ENCODE measurements at places on chromosomes 5 and 9.

- no peak for DNase-seq
These were observed 522.9 kb upstream of the DAB2 start for GRCh38 chr5:39947657-39948056.

DNA sequence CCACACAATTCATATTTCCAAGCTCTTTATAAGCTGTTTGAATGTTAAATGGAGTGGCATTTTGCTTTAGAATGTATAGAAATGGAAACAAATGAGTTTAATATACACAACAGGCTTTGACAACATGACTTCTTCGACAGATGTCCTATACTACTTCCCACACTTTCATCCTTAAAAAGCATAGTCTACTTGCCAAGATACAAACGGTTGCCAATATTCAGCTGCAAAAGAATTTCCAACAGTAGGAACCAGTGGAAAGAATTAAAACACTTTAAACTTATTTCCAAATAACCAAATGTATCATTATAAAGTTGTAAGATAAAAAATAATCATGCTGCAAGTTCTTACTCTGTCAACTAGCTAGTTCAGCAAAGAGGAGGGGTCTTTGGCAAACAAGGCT, 456.4 kb downstream of the PDE4D start:
- no peak for DNase-seq

GRCh38 chr5:119626086-119626485, 3.3 kb upstream of the FAM170A start:
- no peak for DNase-seq

GRCh38 chr9:26171691-26172090, 493.4 kb upstream of the TUSC1 start:
- no peak for DNase-seq

DNA sequence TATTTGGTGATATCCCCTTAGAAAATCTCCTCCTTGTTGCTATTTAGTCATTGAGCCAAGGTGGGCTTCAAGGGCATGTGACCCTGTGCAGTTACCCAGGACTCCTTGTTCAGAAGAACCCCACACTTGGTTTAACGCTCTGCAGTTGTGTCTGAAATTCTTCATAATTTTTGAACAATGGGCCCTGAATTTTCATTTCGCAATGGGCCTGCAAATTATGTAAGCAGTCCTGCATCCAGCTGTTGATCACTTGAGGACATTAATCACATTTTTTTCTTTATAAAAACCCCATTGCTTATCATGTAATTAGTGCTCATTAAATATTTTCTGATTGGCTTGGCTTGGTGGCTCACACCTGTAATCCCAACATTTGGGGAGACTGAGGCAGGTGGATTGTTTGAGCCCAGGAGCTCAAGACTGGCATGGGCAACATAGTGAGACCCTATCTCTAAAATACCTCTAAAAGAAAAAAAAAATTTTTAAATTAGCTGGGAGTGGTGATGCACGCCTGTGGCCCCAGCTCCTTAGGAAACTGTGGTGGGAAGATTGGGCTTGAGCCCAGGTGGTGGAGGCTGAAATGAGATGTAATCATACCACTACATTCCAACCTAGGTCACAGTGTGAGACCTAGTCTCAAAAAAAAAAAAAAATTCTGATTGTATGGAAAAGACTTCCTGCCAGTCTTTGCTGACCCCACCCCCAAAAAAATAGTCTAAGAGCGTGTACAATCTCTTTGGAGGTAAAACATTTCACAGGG, 194.2 kb upstream of the HAPLN1 start:
- no peak for DNase-seq

DNA sequence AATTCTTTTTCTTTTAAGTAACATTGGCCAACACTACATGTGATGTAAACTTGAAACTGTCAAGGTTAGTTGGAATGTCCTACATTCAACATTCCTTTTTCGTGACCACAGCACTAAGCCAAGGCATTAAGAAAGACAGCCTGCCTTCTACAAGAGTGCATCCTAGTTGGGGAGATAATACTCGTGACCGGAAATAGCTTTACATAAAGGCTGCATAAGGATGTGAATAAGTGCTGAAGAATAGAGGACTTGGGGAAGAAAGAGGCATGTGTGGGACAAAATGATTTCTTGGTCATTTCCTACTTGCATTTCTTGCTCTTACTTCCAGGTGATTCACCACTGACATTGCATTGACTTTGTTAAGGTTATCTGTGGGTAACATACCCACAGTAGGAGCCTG, 282.0 kb downstream of the DMRT2 start:
- no peak for DNase-seq
